Activated gamma-delta T cell treated with Interleukin-2 at 50 U/mL for 16 hours (primary cell): ENCODE measurements at places on chromosomes 7 and 10.
A peak's percentile ranks its signal among the peaks of the same experiment; 100 is the strongest.

DNA sequence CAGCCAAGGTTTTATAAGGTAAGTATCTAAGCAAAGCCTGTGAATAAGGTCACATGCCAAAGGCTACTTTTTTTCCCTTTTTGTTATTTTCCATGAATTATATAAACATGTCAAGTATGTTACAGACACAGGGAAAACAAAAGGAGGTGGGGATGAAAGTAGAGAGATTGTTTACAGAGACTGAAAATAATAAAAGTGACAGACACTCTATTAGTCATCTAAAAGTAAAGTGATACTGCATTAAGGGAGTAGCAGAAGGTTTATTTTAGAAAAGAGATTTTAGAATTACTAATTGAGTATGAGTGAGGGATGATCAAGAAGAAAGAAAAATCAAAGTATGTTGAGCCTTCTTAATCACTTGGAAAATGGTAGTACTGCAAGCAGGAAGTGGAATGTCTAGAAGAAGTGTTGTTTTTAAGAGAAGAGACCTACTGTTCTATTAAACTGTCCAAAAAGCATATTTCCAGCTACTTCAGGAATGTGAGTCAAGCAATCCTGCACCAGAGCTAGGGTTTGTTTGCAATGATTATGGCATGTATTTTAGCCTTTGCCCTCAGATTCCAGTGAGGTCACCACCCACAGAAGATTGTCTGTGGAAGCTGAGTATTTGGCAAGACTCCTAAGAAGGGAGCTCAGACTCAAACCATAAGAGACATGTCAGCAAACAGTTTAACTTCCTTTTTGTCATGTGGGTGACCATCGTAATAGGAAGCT is 177.9 kb upstream of the PLXDC2 start:
- DNase-seq = no peak

- DNase-seq = no peak
Measured at GRCh38 chr7:25329815-25330214, 101.5 kb upstream of the NPVF start.

GRCh38 chr10:119313644-119314043 is 106.3 kb downstream of the GRK5 start:
- DNase-seq = peak; percentile 45

DNA sequence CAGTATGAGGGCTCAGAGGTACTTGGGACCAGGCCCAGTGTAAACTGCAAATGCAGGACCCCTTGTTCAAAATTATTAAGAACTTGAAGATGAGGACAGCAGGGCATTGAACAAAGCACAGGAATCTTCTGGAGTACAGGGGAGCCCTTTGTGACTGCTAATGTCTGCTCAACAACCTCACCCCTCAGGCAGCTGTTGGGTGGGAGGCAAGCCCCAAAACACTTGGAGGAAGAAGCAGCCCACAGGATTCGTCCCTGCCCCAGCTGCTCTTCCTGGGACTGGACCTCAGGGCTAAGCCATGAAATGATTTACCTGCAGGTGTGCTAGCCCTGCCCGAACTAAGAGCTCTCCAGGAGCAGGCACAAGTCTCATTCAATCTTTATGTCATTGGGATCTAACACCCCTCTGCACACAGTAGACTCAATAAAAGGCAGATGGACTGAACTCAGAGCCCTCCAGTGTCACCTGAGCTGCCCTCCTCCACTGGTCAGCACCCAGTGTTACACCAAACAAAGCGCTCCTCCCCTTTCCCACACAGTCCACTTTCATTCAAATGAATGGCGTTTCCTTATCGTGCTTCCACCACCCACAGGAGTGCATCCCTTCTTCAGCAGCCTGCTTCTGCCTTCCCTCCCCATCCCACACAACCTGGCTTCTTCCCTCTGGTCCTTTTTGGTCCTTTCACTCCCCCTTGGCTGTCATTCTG is 1.0 kb downstream of the TRPV5 start:
- no peak for DNase-seq

DNA sequence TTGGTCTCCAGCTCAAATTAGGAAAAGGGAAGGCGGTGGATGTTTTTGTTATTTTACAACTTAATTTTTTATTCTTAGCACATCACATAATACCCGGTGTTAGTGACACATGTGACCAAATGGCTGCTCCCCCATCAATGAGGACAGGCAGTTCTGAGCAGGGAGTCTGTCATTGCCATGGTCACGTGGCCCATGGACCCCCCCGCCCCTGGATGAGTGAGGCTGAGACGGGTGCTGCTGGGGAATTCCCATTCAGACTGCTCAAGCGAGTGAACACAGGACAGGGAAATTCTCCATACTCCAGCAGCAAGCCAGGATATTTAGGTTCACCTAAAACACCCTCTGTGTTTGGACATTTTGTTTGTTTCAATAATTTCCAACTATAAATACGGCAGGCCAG is 34.7 kb upstream of the SLC35B4 start:
- no peak for DNase-seq

DNA sequence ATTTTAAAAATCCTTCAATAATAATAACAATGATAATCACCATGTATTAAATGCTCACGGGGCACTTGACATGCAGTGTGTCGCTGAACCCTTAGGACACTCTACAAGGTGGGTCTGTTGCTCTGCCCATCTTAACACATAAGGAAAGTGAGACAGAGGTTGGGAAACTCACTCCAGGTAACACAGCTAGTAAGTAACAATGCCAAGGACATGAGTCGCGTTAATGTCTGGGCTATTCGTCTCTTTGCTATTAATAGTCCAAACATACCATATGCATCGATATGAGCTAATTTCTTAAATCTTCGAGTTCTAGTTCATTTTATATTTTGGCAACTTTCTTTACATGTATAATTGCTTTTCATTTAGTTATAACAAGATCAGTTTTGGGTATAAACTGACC is 79.5 kb downstream of the BEND7 start:
- DNase-seq = no peak

GRCh38 chr10:127427926-127428325 is 121.2 kb upstream of the NPS start:
- no peak for DNase-seq

- no peak for DNase-seq
Measured at GRCh38 chr10:112953174-112954159, 3.4 kb downstream of the TCF7L2 start.

GRCh38 chr10:3427950-3428354 is 255.4 kb upstream of the PITRM1 start:
- no peak for DNase-seq
